ENCODE measurements at places on chromosomes 4 and X. TPM values are rescaled to one million over a fixed set of nuclear protein-coding genes. Genes with fewer than 3 reads are reported as not detected.

Gene WDR17
- 3.3 TPM for total RNA-seq

Gene DRP2
- total RNA-seq: 0.13 TPM

Gene CPZ
- total RNA-seq: 0.17 TPM

Gene PABPC5
- not detected for total RNA-seq

Gene NAA11
- total RNA-seq: not detected

Gene RPS6KA6
- total RNA-seq: 6.5 TPM

Gene ZMYM3
- 13.1 TPM for total RNA-seq

Gene CLNK
- not detected for total RNA-seq

Gene NONO
- total RNA-seq: 374 TPM
